T-helper 2 cell (primary cell): ENCODE measurements at places on chromosomes 16 and 17.

DNA sequence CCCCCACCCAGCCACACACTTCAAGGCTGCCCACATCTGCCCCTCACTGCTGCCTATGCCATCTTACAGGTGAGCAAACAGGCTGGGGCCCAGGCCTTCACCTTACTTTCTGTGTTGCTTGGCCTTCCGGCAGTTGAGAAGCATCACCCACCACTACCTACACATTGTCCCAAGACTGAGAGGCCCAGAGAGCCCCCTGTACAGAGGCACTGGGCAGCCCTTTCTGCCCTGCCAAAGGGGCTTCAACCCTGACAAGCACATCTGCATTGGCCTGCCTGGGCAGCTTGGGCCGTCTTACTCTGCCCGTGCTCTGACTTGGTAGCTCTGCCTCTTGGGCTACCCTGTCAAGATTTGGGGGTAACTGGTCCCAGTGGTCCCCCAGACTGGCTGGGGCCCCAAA lies 1.2 kb downstream of the MIEF2 start:
- no peak for DNase-seq

GRCh38 chr16:29900102-29900887 lies at the start of gene ASPHD1:
Gene ASPHD1 (plus strand): TSS chr16:29900488. CDS start chr16:29900972, 484 bp downstream.
- peak; percentile 59 for DNase-seq

DNA sequence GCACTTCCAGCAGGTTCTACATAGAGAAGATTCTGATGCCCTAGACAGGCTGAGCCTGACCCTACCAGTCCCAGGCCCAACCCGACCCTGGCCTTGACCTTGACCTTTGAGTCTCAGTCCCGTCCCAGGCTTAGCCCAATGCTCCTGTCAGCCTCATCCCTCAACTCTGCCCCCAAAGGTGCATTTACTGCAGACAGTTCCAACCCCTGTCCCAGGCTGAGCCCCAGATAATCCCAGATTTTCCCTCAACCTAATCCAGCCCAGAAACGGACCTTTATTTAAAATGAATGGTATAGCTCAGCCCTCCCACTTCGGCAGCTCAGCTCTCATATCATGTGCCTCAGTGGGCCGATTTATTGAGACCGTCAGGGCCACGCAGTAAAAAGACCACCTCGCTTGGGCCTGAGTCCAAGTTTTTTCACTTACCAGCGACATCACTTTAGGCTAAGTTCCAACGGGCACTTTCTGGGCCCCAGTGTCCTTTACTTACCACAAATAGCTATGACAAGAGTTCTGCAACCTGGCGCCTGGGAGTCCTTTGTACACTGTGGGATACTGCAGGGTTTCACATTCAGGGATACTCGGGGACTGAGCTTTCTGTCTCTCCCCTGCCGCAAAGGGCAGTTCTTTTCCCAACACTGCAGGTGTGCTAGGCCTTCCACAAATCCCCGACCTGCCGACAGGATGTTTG lies 89.5 kb downstream of the WSCD1 start:
- DNase-seq = no peak

- no peak for DNase-seq
These were observed 98.4 kb upstream of the DNAH9 start for GRCh38 chr17:11499881-11500280.

DNA sequence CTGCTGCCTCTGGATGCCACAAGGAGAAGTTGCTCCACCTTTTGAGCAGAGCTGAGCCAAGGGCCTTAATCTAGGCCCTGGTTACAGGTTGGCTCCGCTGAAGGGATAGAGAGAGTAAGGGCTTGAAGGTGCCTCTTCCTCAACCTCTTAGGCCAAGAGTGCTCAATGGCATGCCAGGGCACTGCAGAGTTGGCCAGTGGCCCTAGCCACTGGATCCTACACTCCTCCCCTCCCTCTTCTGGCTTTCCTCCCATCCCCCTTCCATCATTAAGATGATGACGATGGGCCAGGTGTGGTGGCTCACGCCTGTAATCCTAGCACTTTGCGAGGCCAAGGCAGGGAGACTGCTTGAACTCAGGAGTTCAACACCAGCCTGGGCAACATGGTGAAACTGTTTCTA lies 50.5 kb downstream of the MYO18A start:
- DNase-seq = no peak

DNA sequence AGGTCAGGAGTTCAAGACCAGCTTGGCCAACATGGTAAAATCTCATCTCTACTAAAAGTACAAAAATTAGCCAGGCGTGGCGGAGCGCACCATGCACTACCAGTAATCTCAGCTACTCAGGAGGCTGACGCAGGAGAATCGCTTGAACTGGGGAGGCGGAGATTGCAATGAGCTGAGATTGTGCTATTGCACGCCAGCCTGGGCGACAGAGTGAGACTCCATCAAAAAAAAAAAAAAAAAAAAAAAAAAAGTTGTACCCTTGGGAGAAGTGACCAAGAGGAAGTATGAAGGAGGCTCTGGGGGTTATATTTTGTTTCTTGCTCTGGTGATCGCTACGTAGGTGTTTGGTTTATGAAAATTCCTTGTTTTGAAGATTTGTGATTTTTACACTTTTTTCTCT lies 66.3 kb downstream of the LITAF start:
- DNase-seq = no peak

DNA sequence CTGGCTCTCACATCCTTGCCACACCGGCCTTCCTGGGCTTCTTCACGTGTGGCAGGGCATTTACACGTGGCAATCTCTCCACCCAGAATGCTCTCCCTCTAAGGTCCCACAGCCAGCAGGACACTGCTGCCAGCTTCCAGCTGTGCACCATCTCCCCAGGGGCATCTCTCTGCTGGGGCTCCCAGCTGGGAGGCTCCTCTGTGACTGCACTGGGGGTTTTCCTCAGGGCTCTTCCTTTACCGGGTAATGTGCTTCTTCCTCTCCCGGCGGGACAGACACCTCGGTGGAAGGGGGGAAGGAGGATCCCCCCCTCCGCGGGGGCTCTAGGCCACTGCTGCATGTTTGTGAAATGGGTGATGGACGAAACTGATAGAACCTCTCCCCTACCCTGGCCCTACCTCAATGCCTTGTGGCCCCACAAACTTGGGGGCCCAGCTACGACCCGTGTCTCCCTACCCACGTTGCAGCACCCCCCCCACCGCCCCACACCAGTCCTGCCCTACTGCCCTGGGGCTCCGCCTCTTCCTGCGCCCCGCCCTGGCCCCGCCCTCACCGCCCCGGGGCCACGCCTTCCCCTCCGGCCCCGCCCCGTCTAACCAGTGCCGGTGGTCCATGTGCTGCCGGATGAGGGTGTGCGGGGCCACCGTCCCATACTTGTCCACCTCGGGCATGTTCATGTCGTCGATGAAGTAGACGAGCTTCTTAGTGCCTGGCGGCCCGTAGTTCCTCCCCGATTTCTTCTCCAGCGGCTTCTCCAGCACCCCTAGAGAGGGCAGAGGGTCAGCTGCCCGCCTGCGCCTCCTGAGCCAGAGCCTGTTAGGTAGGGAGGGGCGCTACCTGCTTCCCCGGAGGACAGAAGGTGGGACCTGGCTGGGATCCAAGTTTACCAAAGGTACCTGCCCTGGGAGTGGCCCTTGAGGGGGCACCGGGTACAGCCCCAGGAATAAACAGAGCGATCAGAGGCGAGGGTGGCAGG lies 92.6 kb downstream of the DNAH17 start:
- DNase-seq = peak; percentile 29

DNA sequence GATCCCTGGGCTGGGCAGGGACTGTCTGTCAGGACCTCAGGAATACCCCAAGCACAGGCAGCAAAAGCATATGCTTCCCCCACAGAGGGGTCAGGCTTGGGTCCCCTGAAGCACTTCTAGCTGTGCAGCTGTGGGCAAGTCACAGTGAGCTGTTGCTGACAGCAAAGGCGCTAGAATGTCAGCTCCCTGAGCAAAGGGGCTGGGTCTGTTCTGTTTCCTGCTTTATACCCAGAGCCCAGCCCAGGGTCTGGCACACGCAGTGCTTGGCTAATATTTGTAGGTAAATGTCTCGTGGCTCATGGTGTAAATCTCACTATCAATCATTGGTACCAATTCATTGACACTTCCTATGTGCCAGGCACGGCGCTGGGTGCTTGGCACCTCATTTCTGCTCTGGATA lies 16.6 kb upstream of the MPRIP start:
- DNase-seq = no peak

- no peak for DNase-seq
These were observed 33.8 kb upstream of the KPNB1 start for GRCh38 chr17:47615766-47616424.

GRCh38 chr16:12688951-12689850 lies 114.5 kb downstream of the CPPED1 start:
- DNase-seq = no peak

GRCh38 chr17:75827308-75828075 lies 16.7 kb downstream of the UNC13D start:
- DNase-seq = peak; percentile 44

GRCh38 chr16:8505327-8505991 lies 84.9 kb downstream of the TMEM114 start:
- DNase-seq = no peak

GRCh38 chr17:62964506-62964905 lies 1.5 kb upstream of the TANC2 start:
- no peak for DNase-seq

DNA sequence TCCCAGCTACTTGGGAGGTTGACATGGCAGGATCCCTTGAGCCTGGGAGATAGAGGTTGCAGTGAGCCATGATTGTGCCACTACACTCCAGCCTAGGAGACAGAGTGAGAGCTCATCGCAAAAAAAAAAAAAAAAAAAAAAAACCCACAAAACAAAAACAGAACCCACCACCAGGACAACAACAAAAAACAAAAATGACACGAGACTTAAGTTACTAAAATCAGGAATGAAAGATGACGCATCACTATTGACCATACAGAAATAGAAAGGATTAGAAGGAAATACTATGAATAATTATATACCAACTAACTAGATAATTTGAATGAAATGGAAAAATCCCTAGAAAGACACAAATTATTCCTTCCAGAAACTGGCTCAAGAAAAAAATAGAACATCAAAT lies 432.4 kb upstream of the PMFBP1 start:
- DNase-seq = no peak

GRCh38 chr17:18217412-18218015 lies 7.9 kb upstream of the LLGL1 start:
- DNase-seq = peak; percentile 62
